Activated CD4-positive, alpha-beta T cell treated with anti-CD3 and anti-CD28 coated beads, Interleukin-2, amount 10 ng/mL, durations not matched to agents 24 days and 14 days (primary cell): ENCODE measurements at places on chromosomes 4 and X. TPM values are rescaled to one million over a fixed set of nuclear protein-coding genes. Genes with fewer than 3 reads are reported as not detected.

CXCL8 gene
- total RNA-seq = 10.8 and 11.8 TPM in 2 replicates

FAM47E gene
- total RNA-seq = not detected in 2 replicates

ATP8A1 gene
- 21.8 and 24.3 TPM in 2 replicates for total RNA-seq

NKX1-1 gene
- total RNA-seq = not detected in 2 replicates

DDX53 gene
- total RNA-seq = not detected in 2 replicates

DMRTC1B gene
- total RNA-seq = not detected in 2 replicates

SYTL5 gene
- not detected in 2 replicates for total RNA-seq
